ENCODE measurements at places on chromosomes 7 and 10. TPM values are rescaled to one million over a fixed set of nuclear protein-coding genes. Genes with fewer than 3 reads are reported as not detected.

DNA sequence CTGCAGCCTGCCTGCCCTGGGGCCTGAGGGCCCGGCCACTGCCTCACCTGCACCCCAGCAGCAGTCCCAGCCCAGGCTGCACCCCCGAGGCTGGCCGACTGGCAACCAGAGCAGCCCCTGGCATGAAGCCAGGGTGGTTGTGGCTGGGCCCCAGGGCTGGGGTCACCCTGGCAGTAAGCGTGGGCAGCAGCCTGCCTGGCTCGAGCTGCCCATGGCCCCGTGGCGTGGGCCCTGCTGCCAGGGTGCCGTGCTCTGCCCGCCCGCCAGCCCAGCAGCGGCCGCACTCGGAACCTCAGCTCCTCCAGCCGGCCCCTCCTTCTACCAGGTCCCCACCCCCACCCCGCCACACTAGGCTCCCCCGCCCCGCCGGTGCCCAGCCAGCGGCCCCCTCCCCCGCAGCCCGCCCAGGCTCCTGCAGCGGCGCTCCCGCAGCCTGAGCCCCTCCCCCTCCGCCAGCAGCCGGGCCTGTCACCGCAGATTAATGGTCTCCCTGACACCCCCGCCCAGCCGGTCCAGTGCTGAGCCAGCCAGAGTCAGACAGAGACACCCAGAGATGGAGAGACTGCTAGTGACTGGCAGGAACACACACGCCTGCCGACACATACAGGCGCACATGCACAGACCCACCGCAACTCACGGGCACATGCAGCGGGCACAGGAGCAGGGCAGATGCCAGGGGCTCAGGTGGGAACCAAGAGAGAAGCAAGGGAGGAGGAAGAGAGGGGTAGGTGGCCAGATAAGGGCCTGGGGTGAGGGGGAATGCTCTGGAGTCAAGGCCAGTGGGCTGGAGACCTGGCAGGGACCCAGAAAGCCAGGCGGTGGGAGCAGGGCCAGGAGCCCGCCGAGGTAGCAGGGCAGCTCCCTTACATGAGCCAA is 22.4 kb downstream of the KCNH2 start:
- no peak for DNase-seq
- H3K36me3 ChIP-seq: no peaks in the 10 kb centered on the region
- no peak overlapping the region for H3K27ac ChIP-seq
- no peaks in the 10 kb centered on the region for H3K27me3 ChIP-seq
- no peaks in the 10 kb centered on the region for H3K4me1 ChIP-seq

The PNLIP gene
- 2.3 TPM for total RNA-seq

GRCh38 chr7:26013551-26014083 is 138.4 kb upstream of the NFE2L3 start:
- no peaks in the 10 kb centered on the region for H3K36me3 ChIP-seq
- H3K4me3 ChIP-seq: no peak overlapping the region
- H3K27me3 ChIP-seq: no peaks in the 10 kb centered on the region
- no peak for DNase-seq

The C10orf53 gene
- not detected for total RNA-seq

DNA sequence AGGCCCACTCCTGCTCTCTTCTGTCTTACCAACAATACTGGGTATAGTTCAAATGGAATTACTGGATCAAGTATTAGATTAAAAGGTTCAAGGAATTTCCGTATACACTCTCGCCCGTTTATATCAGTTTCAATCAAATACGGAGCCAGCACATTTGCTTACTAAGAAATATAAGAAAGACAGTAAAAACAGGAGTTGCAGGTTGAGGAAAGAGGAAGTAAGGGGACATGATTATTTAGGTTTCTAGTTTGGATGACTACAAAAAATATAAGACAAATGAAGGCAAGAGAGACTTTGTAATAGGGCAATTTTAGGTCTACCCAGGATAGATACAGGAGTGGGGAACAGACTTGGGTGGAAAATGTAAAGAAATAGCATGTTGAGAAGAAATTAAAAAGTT is 109.9 kb upstream of the ABI1 start:
- DNase-seq: no peak
- no peaks in the 10 kb centered on the region for H3K27me3 ChIP-seq
- H3K4me1 ChIP-seq: no peaks in the 10 kb centered on the region
- H3K36me3 ChIP-seq: no peaks in the 10 kb centered on the region

DNA sequence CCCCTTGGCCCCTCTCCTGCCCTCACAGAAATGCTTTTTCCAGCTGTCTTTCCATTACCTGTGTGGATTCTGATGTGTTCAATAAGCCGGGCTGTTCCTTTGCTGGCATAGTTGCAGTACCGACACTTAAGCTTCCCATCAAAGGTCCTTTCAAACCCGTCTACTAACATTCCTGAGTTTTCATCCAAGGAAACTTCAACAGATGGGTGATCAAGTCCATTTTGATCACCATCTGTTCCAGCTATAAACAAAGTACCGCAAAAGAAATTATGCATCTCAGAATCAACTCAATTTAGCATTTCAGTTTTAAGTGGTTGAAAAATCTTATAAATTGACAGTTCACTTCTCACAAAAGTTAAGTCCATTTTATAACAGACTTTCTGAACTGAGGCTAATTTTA is 12.7 kb downstream of the IKZF5 start:
- no peaks in the 10 kb centered on the region for H3K4me1 ChIP-seq
- peaks cover 2% of the 10 kb centered on the region for H3K36me3 ChIP-seq
- no peaks in the 10 kb centered on the region for H3K27me3 ChIP-seq
- H3K4me3 ChIP-seq: no peak overlapping the region

GRCh38 chr7:55568613-55569268 is 3.6 kb downstream of the VOPP1 start:
- H3K4me1 ChIP-seq: no peaks in the 10 kb centered on the region
- DNase-seq: no peak
- peak overlapping the region; percentile 30 for H3K27ac ChIP-seq
- H3K36me3 ChIP-seq: no peaks in the 10 kb centered on the region

- H3K4me3 ChIP-seq: no peak overlapping the region
- no peaks in the 10 kb centered on the region for H3K27me3 ChIP-seq
- DNase-seq: no peak
- no peaks in the 10 kb centered on the region for H3K36me3 ChIP-seq
- H3K27ac ChIP-seq: no peak overlapping the region
- H3K4me1 ChIP-seq: peaks cover 3% of the 10 kb centered on the region
Measured at GRCh38 chr7:115060095-115060870, 138.4 kb downstream of the MDFIC start.

The SHH gene
- total RNA-seq: 0.10 TPM

DNA sequence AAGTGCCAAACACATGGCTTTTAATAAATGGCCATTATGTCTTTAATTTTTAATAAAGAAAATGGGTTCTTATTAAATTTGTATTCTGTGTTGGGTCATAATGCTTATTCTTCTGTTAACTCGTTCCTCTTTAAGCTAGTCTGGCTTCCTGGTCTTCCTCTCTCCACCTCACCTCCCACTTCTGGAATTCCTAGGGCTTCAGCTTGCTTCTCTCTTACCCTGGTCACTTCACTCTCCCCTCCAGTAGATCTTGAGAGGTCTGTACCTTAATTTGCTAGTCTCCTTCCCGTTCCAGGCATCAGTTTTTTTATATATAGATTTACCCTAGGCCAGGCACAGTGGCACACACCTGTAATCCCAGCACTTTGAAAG is 111.2 kb downstream of the RALA start:
- peak overlapping the region; percentile 23 for H3K4me3 ChIP-seq
- no peaks in the 10 kb centered on the region for H3K4me1 ChIP-seq
- H3K27me3 ChIP-seq: no peaks in the 10 kb centered on the region
- no peak for DNase-seq
- no peaks in the 10 kb centered on the region for H3K36me3 ChIP-seq

GRCh38 chr7:16993543-16993942 is 111.8 kb upstream of the AGR3 start:
- H3K36me3 ChIP-seq: no peaks in the 10 kb centered on the region
- no peak overlapping the region for H3K4me3 ChIP-seq
- no peak for DNase-seq
- no peaks in the 10 kb centered on the region for H3K4me1 ChIP-seq
- H3K27me3 ChIP-seq: no peaks in the 10 kb centered on the region
- H3K27ac ChIP-seq: no peak overlapping the region

- H3K36me3 ChIP-seq: no peaks in the 10 kb centered on the region
- no peaks in the 10 kb centered on the region for H3K4me1 ChIP-seq
- no peaks in the 10 kb centered on the region for H3K27me3 ChIP-seq
Measured at GRCh38 chr7:150322114-150322832, 882 bp upstream of the LRRC61 start.

The HOXA6 gene
- total RNA-seq: 6.3 TPM

GRCh38 chr10:36163827-36164226 is 521.7 kb upstream of the FZD8 start:
- no peak overlapping the region for H3K4me3 ChIP-seq
- H3K4me1 ChIP-seq: no peaks in the 10 kb centered on the region
- peak; percentile 66 for DNase-seq
- H3K36me3 ChIP-seq: no peaks in the 10 kb centered on the region

The KDM7A gene
- 24.9 TPM for total RNA-seq

- no peak for DNase-seq
- no peaks in the 10 kb centered on the region for H3K4me1 ChIP-seq
- H3K36me3 ChIP-seq: no peaks in the 10 kb centered on the region
Measured at GRCh38 chr10:10295537-10295936, 722.1 kb upstream of the CELF2 start.

- no peak overlapping the region for H3K4me3 ChIP-seq
- DNase-seq: no peak
- peaks cover 4% of the 10 kb centered on the region for H3K4me1 ChIP-seq
- no peaks in the 10 kb centered on the region for H3K27me3 ChIP-seq
- H3K36me3 ChIP-seq: no peaks in the 10 kb centered on the region
- H3K27ac ChIP-seq: peak overlapping the region; percentile 67
Measured at GRCh38 chr10:51001587-51001986, 72.7 kb upstream of the PRKG1 start.

The HOXA11 gene
- 0.81 TPM for total RNA-seq

DNA sequence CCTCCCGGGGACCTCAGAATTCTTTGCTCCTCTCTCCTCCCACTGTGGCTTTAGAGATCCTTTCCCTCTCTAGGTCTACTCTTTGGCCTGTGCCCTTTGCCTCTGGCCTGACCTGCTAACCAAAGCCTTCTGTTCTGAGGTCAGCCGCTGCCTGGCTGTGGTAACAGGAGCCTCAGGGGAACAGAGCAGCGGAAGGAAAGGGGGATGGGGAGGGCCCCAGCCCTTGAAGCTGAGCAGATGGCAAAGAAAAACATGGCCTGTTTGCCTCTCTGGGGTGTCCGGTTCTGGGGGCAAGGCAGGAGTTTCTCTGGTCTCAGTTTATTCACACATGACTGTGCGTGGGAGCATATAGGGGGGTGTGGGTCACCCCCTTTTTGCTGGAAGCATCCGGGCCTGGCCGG is 28.2 kb downstream of the COL26A1 start:
- H3K27ac ChIP-seq: no peak overlapping the region
- no peak overlapping the region for H3K4me3 ChIP-seq
- no peak for DNase-seq
- no peaks in the 10 kb centered on the region for H3K27me3 ChIP-seq
- no peaks in the 10 kb centered on the region for H3K36me3 ChIP-seq
- no peaks in the 10 kb centered on the region for H3K4me1 ChIP-seq

DNA sequence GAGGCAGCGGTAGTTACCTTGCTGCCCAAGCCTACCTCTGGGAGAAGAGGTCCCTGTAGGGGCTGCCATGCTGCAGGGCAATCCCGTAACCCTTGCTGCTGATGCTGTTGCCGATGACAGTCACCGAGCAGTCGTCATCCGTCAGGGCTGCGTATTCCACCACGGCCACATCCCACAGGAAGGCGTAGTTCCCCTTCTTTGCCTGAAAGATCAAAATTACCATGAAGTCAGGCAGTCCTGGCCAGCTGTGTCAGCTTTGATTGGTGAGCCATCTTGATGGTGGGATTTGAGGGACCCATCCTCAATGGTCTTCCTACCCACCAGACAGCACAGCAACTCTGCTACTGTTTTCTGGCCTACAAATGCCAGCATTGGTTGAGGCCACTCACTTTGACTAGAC is 746.8 kb downstream of the GRID1 start:
- H3K36me3 ChIP-seq: no peaks in the 10 kb centered on the region
- H3K4me3 ChIP-seq: no peak overlapping the region
- no peaks in the 10 kb centered on the region for H3K27me3 ChIP-seq
- H3K27ac ChIP-seq: no peak overlapping the region
- H3K4me1 ChIP-seq: no peaks in the 10 kb centered on the region
- DNase-seq: no peak

GRCh38 chr7:138804618-138805017 is 6.6 kb upstream of the ATP6V0A4 start:
- no peaks in the 10 kb centered on the region for H3K27me3 ChIP-seq
- H3K27ac ChIP-seq: no peak overlapping the region
- no peaks in the 10 kb centered on the region for H3K36me3 ChIP-seq
- H3K4me1 ChIP-seq: no peaks in the 10 kb centered on the region
- no peak for DNase-seq
- H3K4me3 ChIP-seq: no peak overlapping the region

The SLC29A4 gene
- total RNA-seq: 0.88 TPM

DNA sequence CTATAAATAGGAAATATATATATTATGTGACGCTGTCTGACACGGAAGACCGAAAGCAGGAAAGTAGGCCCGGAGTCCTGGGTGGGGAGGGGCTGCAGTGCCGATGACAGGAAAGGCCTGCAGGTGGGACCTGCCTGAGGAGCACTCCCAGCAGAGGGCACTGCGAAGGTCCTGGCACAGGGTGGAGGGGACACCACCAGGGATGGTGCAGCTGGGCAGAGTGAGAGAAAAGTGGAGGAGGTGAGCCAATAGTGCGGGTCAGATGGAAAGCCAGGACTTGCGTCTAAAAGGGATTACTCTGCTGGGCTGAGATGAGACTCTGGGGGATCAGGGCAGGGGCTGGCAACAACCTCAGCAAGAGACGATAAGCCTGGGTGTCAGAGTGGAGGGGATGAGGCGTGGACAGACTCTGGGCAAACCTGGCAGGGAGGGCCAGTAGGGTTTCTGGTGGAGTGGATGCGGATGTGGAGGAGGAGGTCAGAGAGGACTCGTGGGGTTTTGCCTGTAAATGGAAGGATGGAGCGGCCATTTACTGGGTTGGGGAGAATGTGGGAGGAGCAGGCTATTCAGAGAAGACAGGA is 118.2 kb upstream of the ZNF746 start:
- H3K36me3 ChIP-seq: peaks cover 14% of the 10 kb centered on the region
- H3K27ac ChIP-seq: no peak overlapping the region
- H3K27me3 ChIP-seq: no peaks in the 10 kb centered on the region
- H3K4me3 ChIP-seq: no peak overlapping the region

DNA sequence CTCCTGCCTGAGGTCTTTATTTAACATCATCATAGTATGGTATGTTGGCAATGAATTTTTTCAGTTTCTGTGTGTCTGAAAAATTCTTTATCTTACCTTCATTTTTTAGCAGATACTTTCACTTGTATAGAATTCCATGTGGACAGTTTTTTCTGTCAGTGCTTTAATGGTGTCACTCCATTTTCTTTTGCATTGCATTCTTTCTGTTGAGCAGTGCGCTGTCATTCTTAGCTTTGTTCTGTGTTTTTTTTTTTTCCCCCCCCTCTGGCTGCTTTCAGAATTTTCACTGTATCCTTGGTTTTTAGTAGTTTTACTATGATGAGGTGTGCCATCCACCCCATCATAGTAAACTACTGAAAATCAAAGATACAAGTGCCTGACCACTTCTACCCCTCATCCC is 120.7 kb downstream of the LRMDA start:
- DNase-seq: no peak
- no peak overlapping the region for H3K27ac ChIP-seq
- no peaks in the 10 kb centered on the region for H3K27me3 ChIP-seq
